ENCODE measurements at places on chromosomes 7 and 10. TPM values are rescaled to one million over a fixed set of nuclear protein-coding genes. Genes with fewer than 3 reads are reported as not detected.
A peak's percentile ranks its signal among the peaks of the same experiment; 100 is the strongest.

DNA sequence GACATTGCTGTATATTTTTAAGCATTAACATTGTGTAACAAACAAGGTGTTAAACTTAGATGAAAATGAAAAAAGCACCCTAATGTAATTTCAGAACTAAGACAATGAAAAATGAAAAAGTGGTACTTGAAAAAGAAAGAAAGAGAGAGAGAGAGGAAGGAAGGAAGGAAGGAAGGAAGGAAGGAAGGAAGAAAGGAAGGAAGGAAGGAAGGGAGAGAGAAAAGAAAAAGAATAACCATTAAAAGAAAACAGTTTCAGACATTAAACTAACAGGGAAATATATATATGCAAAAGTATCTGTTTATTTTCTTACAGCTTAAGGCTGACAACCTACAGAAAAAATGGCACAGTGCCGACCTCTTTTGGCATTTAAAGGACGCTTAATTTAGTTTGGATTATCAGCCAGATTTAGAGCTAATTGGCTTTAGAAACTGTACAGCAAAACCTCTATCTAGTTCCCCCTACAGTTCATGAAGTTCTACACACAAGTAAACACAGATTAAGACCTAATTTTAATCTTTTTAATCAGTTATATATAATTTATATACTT, 13.8 kb downstream of the MTERF1 start:
- DNase-seq, result no peak

DNA sequence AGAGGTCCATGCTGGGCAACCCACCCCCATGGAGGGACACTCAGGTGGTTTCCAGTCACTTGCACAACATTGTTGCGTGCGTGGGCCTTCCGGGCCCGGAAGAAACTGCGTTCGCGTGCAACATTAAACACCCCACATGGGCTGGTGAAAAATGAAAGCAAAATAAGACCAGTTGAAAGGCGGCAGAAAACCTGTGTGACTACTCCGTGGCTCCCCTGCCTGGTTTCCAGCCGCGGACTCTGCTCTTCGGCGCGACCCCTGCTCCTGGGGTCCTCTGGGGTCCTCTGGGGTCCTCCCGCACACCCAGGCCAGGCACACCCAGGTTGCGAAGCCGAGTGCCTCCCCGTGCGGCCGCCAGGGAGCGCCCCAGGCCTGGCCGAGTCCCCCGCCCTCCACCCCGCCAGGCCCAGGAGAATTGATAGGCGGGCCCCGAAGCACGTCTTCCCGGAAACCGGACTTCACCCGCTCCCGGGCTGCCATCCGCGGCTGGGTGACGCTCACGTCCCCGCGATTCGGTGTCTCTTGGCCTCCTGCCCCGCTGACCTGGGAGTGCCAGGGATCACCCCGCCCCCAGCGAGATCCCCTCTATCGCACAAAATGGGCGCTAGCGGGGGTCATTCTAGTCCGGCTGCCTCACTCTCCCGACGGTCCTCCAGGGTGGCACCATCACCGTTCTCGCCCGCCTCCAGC, 1.9 kb upstream of the SH2D4B start:
- peak; percentile 50 for DNase-seq

DNA sequence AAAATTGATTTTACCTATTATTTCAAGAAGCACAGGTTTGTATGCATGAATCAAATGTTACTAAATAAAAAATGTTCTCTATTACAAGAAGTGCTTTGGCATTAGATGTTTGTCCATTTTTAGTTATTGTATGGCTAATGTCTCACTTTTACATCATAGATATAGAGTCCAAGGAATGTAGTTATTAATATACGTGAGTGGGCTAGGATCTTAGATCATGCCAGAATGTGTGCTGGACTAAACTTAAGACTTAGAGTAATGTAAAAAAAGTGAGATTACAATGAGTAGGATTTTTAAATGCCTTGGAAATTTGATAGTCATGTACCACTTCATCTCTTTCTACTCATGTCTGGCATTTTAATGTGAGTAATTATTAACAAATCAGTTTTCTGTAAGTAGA, 196.6 kb downstream of the ARL4A start:
- DNase-seq, result no peak

DNA sequence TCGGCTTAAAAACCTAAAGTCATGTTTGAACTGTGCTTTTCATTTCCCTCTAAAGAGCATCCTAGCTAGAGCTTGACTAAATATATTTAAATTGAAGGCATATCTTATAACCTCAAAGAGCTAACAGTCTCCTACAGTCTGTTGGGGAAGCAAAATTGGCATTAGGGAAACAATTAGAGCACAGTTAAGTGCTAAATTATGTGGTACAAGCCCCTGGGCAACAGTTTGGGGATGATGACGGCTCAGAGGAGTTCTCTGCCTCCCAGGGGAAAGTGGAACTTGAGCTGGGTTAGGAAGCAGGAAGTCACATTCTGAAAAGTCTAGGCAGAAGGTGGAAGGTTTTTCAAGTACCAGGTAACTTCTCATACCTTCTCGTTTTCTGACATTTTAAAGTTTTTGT, 18.6 kb upstream of the GOT1 start:
- no peak for DNase-seq

Gene BMS1
- 17.7 TPM for total RNA-seq

- DNase-seq, result peak; percentile 35
These were observed 170.4 kb downstream of the TAX1BP1 start for GRCh38 chr7:27910326-27910725.

Gene CALY
- not detected for total RNA-seq

Gene SPDYE6
- not detected for total RNA-seq

Gene STAMBPL1
- total RNA-seq, result 120 TPM

Gene CDK1
- total RNA-seq, result 20.0 TPM

Gene GIMAP7
- total RNA-seq, result not detected

Gene TAS2R41
- total RNA-seq, result not detected

DNA sequence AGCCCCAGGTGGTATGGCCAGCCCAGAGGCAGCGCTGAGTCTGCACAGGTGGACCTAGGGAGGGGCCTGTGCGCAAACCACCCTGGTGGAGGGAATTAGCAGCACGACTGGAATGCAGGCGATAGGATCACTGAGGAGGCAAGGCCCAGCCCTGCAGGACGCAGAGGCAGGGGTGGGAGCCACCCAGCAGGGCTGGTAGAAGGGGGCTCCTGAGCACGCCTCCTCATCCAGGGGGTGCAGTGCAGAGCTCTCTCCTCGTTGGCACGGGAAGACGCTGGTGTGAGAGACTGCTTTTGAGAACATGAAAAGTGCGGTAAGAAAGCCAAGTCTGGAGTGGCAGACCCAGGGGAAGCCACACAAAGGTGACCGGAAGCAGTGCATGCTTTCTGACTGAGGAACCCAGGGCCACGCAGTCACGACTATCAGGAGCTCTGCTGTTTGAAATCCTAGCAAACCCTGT, 6.0 kb downstream of the FXYD4 start:
- no peak for DNase-seq
